ENCODE measurements at places on chromosomes 7 and 10.

DNA sequence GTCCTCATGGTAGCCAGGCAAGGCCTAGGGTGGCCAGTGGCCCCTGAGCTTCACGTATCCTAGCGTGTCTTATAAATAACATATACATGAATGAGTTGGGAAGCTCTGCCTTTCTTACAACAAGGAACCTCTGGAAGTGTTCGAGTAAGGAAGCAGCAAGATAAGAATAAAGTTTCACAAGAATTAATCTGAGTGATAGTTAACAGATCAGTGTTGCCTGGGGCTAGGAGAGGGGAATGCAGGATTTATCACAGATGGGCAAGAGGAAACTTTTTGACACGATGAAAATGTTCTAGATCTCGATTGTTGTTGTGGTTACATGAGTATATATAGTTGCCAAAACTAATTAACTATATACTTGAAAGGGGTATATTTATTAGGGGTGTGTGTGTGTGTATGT, 74.2 kb downstream of the TSPAN12 start:
- no peak for DNase-seq

DNA sequence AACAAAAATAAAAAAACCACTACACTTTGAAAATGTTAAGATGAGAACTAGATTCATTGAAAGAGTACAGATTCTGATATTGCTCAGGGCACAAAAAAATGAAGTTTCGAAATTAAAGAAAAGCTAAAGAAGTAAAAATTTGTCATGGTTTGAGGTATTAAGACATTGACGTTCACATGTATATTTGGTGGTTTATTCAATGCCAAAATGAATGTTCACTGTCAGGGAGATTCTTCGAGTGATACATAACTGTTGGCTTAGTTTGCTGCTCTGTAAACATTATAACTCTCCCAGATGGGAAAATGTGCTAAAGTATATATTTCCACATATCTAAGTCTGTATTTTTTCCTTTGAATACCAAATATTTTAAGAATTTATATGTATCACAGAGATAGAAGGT, 345.0 kb downstream of the SEMA3D start:
- no peak for DNase-seq

GRCh38 chr7:66657798-66658197, 29.1 kb downstream of the KCTD7 start:
- no peak for DNase-seq

- no peak for DNase-seq
Measured at GRCh38 chr7:136030330-136030729, 53.2 kb upstream of the MTPN start.

DNA sequence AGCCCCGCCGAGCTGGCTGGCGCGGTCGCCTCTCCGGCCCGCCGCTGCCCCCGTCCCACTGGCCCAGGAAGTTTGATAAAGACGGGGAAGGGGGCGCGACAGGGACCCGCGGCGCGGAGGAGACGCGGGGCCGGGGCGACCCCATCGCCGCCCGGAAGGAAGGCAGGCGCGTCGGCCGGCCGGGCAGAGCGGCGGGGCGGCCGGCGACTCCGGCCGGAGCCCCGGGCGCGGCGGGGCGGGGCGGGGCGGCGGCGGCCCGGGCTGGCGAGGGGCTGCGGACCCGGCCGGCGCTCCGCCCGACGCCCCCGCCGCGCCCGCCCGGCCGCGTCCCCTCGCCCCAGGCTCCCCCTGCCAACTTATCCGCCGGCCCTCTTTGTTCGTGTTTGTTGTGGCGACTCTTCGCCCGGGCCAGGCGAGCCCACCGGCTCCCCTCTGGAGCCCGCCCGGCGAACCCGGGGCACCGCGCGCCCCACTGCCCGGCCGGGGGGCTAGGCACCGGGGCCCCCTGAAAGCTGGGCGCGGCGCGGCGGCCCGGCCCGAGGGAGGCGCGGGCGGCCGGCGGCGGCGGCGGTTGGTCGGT, 571 bp downstream of the KDM7A start:
- no peak for DNase-seq

- DNase-seq, result no peak
Measured at GRCh38 chr7:92340016-92340415, 94.2 kb downstream of the ANKIB1 start.

Data from NCI-H1048 (cell line).